Activated CD4-positive, alpha-beta T cell treated with anti-CD3 and anti-CD28 coated beads, Interleukin-2, amount 50 U/mL, for 1 hour (primary cell): ENCODE measurements at places on chromosomes 11 and 22.

- DNase-seq = no peak
These were observed 191.2 kb upstream of the NCAM1 start for GRCh38 chr11:112770033-112770432.

- DNase-seq = no peak
These were observed 291.5 kb downstream of the SWAP70 start for GRCh38 chr11:9955391-9955790.

- DNase-seq = no peak
These were observed 8.7 kb downstream of the ROBO3 start for GRCh38 chr11:124873951-124874350.

DNA sequence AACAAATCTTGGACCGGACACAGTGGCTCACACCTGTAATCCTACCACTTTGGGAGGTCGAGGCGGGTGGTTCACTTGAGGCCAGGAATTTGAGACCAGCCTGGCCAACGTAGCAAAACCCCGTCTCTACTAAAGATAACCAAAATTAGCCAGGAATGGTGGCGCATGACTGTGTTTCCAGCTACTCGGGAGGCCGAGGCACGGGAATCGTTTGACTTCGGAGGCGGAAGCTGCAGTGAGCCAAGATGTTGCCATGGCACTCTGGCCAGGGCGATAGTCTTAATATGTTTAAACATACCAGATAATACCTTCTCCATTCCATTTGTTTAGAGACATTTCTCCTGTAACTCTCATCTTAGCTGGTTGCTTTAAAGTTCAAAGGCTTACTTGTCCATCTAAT, 218.6 kb downstream of the ARHGAP42 start:
- DNase-seq = no peak

GRCh38 chr11:111001081-111001430, 244.5 kb upstream of the POU2AF2 start:
- no peak for DNase-seq

DNA sequence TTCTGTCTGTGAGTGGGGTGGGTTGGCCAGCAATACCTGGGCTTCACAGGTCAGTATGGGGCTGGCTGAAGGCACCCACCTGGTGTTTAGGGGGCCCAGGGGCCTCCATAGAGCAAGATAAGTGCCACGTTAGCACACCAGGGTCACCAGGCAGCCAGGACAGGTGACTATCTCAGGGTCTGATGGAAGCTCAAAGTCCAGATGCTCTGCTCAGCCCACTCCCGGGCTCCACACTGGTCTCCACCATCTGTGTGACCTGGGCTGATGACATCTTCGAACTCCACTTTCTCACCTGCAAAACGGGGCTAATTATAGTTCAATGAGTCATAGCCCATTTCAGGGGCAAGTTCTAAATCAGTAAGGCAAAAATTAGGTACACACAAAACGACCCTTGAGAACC, 39.4 kb upstream of the PRDM11 start:
- no peak for DNase-seq

- no peak for DNase-seq
These were observed 1.2 kb upstream of the DRG1 start for GRCh38 chr22:31398231-31398630.

- DNase-seq = no peak
These were observed 16.6 kb downstream of the BTBD10 start for GRCh38 chr11:13446444-13446843.

DNA sequence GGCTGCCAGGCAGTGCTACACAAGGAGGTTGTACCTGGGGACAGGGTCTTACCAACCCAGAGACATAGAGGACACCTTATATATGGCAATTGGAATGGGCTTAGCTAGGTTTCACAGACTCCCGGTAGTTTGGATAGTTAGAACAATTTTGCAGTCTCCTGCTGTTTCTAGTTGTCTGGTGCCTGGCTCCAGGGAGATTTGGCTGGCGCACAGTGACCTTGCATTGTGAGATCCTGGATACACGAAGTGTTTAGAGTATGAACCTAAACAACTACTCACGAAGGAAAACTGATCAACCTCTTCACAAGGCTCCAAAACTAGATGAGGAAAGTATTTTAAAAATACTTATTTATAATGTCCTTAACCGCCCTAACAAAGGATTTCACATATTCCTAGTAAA, 614.7 kb downstream of the FAM181B start:
- DNase-seq = no peak

DNA sequence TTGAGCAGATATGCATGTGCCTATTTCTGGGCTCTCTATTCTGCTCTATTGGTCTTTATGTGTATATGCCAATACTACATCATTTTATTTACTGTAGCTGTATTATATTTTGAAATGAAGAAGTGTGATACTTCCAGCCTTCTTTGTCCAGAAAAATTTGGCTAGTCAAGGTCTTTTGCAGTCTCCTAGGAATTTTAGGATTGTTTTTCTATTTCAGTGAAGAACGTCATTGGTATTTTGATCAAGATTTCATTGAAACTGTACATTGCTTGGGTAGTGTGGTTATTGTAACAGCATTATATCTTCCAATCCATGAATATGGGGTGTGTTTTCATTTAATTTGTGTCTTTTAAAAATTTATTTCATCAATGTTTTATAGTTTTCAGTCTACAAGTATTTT, 400.3 kb downstream of the AASDHPPT start:
- DNase-seq = no peak

- DNase-seq = no peak
These were observed 15.9 kb upstream of the IGLL5 start for GRCh38 chr22:22871536-22872278.

DNA sequence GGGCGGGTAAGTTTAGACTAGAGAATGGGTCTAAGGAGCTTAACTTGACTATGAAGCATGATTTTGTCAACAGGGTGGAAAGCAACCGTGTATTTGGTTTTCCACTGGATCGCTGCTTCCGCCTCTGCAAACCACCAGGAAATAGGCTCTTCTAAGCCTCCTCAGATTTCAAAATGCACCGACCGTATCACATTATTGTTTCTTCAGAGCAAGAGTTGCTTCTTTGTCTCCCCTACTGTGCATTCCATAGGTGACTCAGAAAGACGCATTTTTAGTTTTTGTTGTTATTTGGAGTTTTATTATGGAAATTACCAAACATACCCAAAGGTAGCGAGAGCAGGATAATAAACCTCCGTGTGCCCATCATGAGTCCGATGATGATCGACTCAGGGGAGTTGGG, 64.3 kb upstream of the RASD2 start:
- DNase-seq = no peak

- no peak for DNase-seq
These were observed 96.5 kb downstream of the LUZP2 start for GRCh38 chr11:24593332-24593731.

- no peak for DNase-seq
These were observed 280.3 kb downstream of the RAB38 start for GRCh38 chr11:87894961-87895360.

GRCh38 chr11:73716153-73717056, 44.5 kb downstream of the RAB6A start:
- no peak for DNase-seq

GRCh38 chr11:8289492-8289918, 25.8 kb upstream of the LMO1 start:
- no peak for DNase-seq

GRCh38 chr11:73186294-73186850, 31.7 kb upstream of the P2RY2 start:
- DNase-seq = no peak

- DNase-seq = no peak
These were observed 2.7 kb downstream of the ARHGAP1 start for GRCh38 chr11:46697723-46698122.

- DNase-seq = no peak
These were observed 31.2 kb downstream of the POU2AF3 start for GRCh38 chr11:111329306-111330204.

DNA sequence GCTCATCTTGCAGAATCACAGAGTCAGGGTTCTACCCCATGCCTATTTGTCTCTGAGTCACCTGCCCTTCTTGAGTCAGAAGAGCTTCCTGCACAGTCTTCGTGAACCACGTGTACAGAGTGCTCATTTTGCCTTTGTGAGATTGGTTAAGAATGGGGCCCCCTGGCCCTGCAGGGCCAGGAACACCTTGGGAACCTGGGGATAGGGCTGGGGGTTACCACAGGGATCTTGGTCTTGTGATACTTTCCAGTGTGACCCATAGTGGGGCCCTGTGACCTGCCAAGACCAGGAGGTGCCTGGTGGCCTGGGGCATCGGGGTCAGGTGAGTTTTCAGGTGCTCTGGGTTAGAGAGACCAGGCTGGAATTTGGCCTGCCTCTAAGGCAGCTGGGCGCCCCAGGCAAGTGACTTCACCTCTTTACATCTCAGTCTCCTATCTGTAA, 9.4 kb downstream of the TMPRSS13 start:
- no peak for DNase-seq

DNA sequence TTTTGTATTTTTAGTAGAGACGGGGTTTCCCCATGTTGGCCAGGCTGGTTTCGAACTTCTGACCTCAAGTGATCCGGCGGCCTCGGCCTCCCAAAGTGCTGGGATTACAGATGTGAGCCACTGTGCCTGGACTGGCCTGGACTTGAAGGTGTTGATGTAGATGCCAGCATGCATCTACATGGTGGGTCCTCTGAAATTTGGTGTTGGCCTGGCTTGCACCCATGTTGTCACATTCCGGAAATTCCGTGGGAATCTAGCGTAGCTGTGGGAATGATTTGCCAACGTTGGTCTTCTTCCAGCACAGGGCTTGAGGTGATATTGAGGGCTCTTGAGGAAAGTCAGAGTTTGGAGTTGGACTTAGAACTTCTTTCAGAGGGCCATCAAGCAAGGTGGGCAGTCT, 6.5 kb downstream of the PACS1 start:
- no peak for DNase-seq

DNA sequence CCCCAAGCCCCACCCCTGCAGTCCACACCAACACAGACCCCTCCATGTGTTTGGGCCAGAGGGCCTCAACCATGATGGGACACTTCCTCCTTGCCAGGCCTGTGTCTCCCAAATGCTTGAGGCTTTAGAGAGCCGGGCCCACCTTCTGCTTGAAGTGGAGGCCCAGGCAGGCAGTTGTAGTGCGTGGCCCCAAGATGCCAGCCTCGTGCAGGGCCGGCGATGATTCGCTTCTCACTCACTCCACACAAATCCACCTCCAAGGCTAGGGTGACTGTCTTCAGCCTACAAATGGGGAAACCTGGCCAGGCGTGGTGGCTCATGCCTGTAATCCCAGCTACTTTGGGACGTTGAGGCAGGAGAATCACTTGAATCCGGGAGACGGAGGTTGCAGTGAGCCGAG, 5.7 kb downstream of the PRR5 start:
- DNase-seq = no peak

GRCh38 chr22:38940811-38941384, 16.5 kb upstream of the APOBEC3A start:
- DNase-seq = no peak

- DNase-seq = no peak
These were observed 1.5 kb upstream of the BAIAP2L2 start for GRCh38 chr22:38111925-38112355.

GRCh38 chr22:20167643-20168322, 16.9 kb upstream of the CCDC188 start:
- DNase-seq = no peak

GRCh38 chr11:90204832-90205646, 17.8 kb downstream of the CHORDC1 start:
- no peak for DNase-seq

DNA sequence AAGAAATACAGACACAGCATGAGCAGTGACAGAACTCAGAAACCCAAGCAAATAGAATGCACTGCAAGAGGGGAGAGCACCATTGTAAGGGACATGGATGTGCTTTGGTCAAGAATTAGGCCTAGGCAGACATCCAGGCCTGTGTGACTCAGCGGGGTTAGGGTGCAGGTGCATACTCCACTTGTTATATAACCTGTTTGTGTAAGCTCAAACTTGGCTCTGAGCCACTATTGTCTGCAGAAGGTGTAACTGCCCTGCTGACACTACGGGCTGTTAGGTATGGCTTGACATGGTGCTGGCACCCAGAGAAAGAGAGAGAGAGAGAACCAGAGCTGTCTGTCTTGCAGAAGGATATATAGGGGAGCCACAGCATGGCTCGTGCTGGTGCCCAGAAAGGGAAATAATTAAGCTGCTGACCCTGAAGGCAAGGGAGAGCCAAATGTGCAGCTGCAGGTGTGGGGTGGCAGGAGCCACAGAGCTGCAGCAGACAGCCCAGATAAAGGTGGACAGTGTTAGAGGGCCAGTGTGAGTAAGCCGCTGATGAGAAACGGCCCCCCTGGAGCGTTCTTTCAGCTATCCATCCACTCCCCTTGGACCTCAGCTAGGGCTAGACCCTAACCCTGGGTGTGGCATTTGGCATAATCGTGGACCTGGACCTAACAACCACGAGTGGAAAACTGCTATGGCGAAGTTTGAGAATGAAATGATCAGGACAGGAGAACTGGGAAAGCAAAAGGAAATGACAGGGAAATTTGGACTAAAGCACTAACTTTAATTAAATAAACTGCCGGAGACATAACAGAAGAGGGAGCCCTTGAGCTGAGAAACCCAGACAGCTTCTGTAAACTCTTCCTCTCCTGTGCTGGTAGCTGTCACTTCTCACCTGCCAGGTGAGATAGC, 253.0 kb upstream of the CCDC179 start:
- DNase-seq = no peak

DNA sequence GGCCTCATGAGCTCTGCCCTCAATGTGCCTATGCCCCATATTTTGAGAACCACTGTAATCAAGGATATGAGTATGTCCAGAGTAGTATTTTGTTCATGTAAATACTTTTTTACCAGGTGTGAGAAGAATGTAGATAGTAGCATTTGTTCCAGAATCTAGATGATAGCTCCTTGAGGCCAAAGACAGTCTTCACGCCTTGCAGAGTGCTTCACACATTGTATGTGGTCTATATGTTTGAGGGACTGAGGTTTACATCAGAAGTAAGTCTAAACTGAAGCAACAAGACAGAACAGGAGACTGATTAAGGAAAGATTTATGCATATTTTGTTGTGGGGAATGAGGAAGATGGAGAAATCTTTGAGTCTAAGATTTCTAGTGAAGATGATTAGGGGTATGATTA, 12.5 kb downstream of the CEP57 start:
- DNase-seq = no peak

GRCh38 chr11:35040221-35040942, 98.6 kb upstream of the CD44 start:
- peak; percentile 60 for DNase-seq

- DNase-seq = no peak
These were observed 9.1 kb downstream of the OR2AT4 start for GRCh38 chr11:75087319-75088305.

- DNase-seq = no peak
These were observed 45.7 kb downstream of the CYTH4 start for GRCh38 chr22:37328017-37328416.

- no peak for DNase-seq
These were observed 7.0 kb upstream of the FCHSD2 start for GRCh38 chr11:73149105-73149504.

- no peak for DNase-seq
These were observed 104.5 kb downstream of the CHST1 start for GRCh38 chr11:45560913-45561281.

- DNase-seq = no peak
These were observed 47.1 kb downstream of the ADM start for GRCh38 chr11:10351765-10352641.

DNA sequence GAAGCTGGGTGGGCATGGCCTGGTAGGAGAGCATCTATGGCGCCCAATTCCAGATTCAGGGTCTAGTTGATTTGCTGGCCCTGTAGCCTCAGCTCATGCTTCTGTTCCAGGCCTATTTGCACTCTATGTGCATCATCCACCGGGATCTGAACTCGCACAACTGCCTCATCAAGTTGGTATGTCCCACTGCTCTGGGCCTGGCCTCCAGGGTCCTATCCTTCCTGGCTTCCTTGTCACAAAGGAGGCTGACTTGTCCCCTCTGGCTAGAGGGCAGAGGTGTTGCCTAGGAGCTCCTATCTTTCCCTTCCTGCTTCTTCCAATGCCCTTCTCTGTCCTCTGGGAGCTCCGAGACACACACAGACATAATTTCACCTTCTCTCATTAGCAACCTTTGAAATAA, 21.3 kb downstream of the PIK3IP1 start:
- DNase-seq = no peak
